Psoas muscle (tissue), 8 donors: ENCODE measurements at places on chromosomes 2 and 18.

DNA sequence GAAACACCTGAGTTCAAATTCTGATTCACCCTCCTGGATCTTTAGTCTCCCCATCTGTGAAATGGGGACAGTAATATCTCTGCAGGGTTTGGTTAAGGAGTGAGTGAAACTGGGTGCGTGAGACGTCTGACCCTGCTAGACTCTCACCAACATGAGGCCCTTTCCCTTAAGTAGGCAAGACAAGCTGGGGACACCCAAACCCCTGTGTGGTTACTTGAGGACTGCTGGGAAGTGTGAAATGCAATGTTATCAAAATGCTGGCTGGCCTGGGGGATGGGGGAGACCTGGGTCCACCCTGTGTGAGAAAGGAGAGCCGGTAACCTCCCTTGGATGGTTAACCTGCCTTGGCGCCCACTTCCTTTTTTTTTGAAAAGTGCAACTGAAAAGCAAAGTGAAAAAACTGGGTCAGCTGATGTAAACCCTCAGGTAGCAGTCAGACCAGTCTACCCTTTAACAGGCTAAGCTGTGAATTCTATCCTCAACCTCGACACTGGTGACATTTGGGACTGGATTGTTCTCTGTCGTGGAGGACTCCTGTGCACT is 82.3 kb downstream of the INPP5D start:
- DNase-seq = no peak

DNA sequence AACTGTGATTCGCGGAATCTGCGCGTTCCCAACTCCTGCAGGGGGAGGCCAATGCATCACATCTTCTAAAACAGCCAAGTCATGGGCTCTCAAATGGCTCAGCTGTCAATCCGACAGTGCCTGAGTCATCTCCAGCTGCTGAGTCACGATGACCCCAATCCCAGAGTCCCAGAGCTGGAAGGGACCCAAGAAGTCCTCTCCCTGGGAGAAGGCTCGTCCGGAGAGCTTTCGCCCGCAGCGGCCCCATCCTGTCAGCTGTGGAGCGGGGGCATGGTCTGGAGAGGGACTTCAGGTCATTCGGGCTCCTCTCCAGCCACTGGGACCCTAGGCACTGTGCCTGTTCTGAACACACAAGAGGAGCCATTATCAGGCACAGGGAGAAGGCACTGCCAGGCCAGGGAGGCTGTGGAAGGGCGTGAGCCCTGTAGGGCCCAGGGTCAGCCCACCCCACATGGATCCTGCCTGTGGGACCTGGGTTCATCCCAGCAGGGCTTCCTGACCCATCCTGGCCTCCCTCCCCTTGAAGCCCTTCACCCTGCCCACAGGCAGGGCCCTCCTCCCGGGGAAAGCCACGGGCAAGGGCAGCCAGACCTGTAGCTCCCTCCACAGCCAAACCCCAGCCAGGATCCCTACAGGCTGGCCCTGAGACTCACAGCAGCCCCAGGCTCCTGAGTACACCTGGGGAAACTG is 47.6 kb upstream of the GPC1 start:
- peak; percentile 79 for DNase-seq

- DNase-seq = no peak
Measured at GRCh38 chr2:129296806-129297205, 682.7 kb upstream of the RAB6C start.

DNA sequence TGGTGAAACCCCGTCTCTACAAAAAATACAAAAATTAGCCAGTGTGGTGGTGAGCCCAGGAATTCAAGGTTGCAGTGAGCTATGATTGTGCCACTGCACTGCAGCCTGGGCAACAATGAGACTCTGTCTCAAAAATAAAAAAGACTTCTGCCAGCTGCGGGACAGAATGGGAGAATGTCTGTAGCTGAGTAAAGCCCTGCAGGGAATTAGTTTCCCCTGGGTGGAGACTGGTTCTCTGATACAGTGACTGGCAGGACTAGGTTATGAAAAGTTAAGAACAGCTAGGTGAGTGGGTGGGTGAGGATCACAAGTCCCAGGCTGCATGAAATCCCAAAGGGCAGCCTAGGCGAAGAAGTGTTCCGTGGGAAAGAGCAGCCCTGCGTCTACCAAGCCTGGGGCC is 13.8 kb upstream of the CATIP start:
- DNase-seq = no peak

GRCh38 chr18:24582771-24583170 is 122.3 kb downstream of the HRH4 start:
- no peak for DNase-seq

GRCh38 chr2:104504331-104505073 is 349.4 kb upstream of the POU3F3 start:
- no peak for DNase-seq

GRCh38 chr2:134336921-134337320 is 83.0 kb downstream of the MGAT5 start:
- DNase-seq = no peak

DNA sequence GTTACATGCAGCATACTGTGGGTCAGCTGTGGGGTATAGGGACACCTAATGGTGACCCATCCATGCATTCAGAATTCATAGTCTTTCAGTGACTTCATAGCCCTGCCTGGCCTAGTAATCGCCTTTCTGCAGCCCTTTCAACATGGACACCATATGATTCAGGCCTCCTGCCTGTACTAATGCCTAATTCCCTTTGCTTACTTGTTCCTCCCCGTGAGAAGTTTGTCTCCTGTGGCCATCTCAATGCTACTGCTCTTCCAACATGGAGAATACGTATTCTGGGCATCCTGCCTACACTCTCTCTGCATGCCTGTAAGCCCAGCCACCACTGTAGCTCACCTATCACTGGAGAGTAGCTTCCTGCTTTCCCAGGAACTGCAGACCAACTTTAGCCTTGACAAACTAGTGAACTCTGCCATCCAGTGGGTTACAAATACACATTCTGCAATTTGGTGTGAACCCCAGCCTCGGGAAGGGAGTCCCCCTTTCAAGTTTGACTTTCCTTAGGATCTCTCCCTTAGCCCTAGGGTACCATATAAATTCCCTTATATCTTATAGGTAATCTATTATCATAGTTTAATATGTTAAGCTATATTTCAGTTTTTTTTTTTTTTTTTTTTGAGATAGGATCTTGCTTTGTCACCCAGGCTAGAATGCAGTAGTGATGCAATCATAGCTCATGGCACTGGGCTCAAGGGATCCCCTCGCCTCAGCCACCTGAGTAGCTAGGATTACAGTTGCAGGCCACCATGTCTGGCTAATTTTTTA is 22.3 kb downstream of the M1AP start:
- no peak for DNase-seq

DNA sequence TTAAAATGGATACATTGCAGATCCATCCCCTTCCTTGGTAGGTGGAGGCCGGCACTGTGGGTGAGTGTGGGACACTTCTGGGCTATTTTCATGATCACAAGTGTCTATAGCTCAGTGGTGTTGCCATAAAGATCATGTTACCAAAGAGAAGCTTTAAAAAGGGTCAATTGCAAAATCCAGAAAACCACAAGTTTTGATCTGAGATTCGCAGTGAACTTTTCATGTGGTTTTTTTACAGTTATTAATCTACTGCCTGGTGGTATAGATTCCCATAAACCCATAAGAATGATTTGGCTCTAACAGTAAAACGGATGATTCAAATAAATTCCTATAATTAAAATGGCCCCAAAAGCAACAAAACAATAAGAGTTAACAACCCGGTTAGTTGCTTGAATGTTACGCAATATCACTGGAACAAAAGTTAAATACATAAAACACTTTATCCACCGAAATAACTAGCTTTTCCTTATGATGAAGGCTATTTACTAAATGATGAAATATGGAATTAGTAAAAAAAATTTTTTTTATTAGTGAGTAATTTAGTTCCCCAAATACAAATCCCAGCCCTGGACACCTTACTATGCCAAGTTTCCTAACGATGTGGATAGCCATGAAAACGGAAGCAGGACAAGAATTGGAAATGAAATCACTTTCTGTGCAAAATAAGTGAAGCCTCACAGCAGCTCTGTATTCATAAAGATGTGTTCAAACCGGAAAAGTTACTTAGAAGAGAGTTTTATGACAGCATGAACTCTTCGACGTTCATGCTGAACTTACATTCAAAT is 95.6 kb upstream of the THOC1 start:
- DNase-seq = no peak

GRCh38 chr2:218993345-218994315 is at the start of gene CRYBA2:
CRYBA2 (minus strand) TSS chr2:218993422; CDS start chr2:218993176, 246 bp downstream.
- no peak for DNase-seq

DNA sequence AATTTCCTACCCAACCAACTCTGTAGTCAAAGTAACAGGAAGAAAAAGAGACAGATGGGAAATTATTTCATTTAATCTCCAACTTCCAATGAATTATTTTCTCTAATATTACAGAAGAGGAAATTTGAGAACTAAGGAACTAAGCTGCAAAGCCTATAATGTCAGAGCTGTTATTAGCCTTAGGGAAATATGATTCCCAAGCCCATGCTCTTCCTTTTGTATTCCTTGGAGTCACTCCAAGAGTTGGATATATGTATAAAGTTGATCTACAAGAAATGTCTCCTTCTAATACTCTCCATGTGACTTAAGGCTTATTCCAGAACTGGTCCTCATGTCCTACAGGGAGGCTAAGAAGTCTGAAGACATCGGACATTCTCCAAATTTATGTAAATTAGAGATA is 31.6 kb upstream of the VWC2L start:
- no peak for DNase-seq

DNA sequence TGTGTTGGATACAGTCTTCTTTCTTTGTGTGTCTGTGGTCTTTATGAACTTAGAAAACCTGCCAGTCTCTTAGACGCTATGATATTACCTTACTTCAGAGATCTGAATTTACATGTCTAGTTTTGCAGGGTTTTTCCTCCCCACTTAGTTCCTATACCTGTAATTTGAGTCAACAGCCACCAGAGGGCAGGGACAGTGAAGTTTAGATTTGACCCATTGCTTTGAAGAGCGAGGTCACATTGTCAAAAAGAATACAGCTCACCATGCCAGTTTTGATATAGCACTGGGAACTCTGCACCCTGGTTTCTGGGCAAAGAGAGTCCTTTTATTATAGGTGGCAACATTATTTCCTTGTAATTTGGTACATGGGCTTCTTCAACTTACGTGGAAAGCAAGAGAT is 102.3 kb downstream of the MAPK4 start:
- no peak for DNase-seq

- no peak for DNase-seq
Measured at GRCh38 chr2:165905269-165905668, 48.3 kb downstream of the TTC21B start.

DNA sequence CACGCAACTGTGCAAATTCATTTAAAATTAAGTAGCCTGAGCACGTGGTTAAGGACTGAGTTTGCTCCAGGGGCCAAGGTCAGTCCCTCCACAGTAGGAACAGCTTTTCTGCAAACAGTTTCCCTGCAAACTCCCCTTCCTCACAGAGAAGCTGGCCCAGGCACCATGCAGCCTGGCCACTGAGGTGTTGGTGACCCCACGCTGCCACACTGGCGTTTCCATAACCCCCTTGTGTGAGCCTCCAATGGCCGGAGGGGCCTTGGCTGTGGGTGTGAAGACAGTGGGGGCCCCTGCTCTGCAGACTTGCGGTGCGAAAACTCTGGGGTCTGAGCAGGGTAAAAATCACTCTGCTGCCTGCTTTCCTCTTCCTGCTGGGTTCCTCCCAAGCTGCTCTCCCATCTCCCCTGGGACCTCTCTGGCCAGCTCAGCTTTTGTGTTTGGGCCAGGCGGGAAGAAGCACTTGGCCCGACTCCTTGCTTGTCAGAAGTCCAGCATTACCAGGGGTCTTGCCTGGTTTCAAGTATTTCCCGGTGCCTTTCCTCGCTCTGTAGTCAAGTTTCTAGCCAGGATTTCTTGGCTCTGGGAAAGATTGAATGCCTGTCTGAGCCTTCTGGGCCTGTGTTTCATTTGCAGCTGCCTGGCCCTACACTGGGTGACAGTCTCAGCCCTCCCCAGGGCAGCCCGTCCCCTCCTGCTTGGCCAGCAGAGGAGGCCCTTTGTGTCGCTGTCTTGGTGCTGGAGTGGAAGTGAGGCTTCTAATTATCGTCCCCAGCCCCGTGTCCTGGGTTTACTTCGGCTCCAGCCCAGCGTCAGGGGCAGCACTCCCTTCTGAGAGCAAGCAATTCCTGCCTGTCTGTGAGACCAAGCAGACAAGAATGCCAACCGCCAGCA is 131.4 kb upstream of the SLC1A4 start:
- DNase-seq = peak; percentile 64

GRCh38 chr18:57974585-57975265 is 69.3 kb upstream of the NEDD4L start:
- DNase-seq = no peak

GRCh38 chr2:53545604-53546003 is 222.0 kb upstream of the CHAC2 start:
- no peak for DNase-seq

DNA sequence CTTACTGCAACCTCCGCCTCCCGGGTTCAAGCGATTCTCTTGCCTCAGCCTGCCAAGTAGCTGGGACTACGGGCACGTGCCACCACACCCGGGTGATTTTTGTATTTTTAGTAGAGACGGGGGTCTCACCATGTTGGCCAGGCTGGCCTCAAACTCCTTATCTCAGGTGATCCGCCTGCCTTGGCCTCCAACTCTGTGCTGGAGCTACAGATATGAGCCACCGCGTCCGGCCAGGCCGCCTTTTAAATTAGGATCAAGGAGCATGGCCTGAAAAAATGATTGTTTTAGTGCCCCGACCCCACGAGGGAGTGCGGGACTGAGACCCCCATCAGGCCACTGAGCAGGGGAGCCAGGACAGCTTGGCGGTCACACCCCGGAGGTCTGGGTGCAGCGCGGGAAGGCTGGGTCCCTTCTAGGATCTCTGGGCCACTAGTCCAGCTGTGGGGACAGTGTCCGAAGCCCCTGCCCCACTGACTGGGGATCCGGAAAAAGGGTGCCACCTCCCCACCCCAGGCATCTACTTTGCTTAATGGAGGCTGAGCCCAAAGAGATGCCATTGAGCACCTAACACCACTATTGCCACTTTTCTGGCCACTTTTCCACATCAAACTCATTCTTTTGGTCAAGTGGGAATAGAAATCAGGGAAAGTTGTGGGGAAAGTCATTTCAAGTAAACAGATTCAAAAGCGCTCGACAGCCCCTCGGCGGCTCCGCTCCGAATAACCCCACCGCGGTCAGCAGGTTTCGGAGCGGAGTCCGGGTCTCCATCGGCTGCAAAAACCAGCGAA is 19.7 kb upstream of the DNMT3A start:
- DNase-seq = no peak

- DNase-seq = no peak
Measured at GRCh38 chr2:206804326-206804725, 38.9 kb downstream of the FASTKD2 start.

- no peak for DNase-seq
Measured at GRCh38 chr2:147388217-147388616, 456.6 kb upstream of the ACVR2A start.

DNA sequence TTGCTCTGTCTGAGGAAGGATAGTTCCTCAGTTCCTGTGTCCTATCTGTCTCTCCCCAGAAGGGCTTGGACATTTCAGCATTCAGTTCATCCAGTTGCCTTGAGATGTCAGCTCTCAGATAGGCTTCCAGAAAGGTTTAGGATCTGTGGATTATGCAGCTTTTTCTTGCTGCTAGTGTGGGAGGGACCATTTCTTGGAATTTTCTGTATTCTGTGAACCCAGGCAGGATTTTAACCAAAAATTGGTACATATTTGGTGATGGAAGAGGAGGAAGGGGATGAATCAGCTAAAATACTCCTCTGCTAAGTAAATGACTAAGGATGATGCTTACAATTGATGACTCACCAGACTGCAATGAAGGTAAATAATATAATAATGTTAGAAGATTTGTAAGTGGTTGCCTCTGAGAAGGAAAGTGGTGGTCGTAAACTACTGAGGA is 58.6 kb upstream of the DOCK10 start:
- no peak for DNase-seq

- peak; percentile 42 for DNase-seq
Measured at GRCh38 chr2:233456111-233456510, 101.8 kb downstream of the DGKD start.
